Stimulated activated CD8-positive, alpha-beta memory T cell treated with anti-CD3 and anti-CD28 coated beads, Interleukin-4, amount 100 ng/mL, for 4 hours (primary cell): ENCODE measurements at places on chromosomes 5 and 9.

DNA sequence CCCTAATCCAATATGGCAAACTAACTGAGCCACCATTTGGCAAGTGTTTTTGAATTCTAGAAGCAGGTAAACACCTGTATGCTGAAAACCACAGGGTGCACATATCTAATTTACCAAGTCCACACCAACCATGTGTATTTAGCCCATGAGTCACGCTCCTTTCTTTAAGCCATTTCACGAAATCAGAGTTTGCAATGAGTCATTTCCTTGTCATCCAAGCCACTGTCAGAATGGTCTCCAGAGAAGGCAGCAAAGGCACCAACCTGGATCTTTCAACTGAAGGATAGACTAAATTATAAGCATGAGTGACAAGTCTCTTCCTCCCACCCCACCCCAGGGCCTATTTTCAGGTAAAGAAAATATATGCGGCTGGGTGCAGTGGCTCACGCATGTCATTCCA is 110.0 kb downstream of the PAX5 start:
- no peak for DNase-seq

- no peak for DNase-seq
Measured at GRCh38 chr9:124122813-124123462, 111.4 kb downstream of the LHX2 start.

DNA sequence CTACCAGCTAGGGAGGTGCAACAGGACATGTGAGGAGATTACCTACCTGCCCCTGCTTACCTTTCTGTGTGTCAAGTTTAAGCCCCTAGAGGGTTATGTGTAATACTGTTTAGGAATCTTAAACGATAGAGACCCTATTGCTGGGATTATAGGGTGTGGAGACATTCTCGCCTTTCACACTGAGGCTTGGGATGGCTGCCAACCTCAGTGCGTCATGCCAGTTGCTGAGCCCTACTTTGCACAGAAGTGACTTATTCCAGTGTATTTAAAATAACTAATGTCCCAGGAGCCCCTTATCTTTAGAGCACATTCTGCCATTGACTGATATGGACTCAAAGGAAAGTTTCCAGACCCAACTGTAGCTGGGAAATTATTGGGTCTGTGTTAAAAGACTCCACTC is 76.6 kb upstream of the XPA start:
- no peak for DNase-seq

DNA sequence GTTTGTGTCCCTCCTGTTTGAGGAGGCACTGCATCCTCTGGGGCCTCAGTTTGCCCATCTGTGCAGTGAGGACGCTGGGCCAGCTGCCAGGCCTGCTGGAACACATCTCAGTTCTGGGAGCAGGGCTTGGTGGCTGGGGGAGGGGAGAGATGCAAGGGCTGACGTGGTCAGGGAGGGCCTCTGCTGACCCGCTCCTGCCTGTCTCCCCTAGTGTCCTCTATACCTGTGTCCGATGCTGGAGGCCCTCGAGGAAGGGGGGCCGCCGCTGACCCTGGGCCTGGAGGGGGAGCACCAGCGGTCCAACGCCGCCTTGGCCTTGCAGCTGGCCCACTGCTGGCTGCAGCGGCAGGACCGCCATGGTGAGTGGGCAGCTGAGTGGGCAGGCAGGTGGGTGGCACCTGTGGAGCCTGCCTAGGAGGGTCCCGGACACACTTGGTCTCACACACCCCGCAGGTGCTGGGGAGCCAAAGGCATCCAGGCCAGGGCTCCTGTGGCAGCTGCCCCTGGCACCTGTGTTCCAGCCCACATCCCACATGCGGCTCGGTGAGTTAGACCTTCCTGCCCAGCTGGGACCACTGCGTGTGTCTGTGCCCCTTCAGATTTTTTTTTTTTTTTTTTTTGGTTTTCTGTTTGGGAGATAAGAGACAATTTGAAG is 5.8 kb downstream of the FPGS start:
- DNase-seq: no peak

GRCh38 chr5:96734871-96735325 is 72.7 kb downstream of the CAST start:
- no peak for DNase-seq

DNA sequence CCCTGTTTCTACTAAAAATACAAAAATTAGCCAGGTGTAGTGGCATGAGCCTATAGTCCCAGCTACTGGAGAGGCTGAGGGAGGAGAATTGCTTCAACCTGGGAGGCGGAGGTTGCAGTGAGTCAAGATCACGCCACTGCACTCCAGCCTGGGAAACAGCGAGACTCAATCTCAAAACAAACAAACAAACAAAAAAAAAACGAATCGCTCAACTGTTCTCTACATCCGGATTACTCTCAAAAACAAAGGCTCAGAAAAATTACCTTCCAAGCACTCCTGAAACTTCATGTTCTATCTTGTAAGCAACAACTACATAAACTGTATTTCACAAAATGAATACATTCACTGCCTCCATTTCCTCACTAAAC is 14.0 kb downstream of the UBAP2 start:
- no peak for DNase-seq
